Astrocyte of the cerebellum (primary cell): ENCODE measurements at places on chromosomes 5 and 9.

GRCh38 chr9:30932226-30932625 is 1452.2 kb upstream of the ACO1 start:
- DNase-seq = no peak

DNA sequence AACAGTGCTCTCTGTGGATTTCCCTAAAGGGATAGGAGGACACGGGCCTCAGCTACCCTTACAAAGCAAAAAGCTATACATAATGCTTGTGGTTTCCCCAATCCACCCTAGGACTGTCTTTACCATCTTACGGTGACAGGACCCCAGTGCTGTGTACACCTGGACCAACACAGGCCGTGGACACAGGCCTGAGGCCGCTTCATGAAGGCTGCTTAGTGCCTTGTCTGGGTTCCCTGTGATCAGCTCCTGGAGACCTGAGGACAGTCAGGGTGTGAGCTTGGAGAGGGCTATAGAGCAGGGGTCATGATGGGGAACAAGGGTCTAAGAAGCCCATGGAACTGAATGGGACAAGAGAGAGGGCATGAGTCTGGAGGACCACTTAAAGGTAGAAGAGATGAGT is 2.9 kb downstream of the FANCG start:
- no peak for DNase-seq

DNA sequence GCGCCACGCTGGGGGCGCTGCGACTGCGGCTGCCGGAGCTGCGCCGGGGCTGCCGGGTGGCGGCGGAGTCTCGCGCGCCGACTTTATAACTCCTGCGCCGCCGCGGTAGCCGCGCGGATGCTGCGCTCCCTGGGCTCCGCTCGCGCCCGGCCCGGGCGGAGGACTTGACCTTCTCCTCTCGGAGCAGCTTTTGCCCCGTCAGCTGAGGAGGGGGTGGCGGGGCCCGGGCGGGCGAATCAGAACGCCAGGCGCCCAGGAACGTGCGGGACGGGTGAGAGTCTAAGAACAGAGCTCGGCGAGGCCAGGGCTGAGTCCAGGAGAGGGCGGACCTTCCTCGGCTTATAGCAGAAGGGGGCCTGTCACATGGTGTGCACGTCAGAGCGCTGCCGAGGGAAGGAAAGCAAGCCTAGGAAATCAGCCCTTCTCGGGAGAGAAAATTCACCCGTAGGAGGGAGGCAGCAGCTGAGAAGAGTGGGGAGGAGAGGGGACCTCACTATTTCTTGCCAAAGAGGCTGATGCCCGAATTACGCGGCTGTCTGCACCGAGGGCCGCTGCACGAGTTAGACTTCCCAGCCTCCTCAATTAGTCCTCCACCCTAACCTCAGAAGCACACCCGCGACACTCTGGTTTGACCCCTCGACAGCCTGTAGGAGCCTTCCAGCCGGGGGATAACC is at the start of gene FOXD1:
Gene FOXD1 (minus strand): TSS at position 315 of the 674 bp plus-strand sequence. CDS start 415 bp downstream, outside the sequence.
- DNase-seq = peak; percentile 89

DNA sequence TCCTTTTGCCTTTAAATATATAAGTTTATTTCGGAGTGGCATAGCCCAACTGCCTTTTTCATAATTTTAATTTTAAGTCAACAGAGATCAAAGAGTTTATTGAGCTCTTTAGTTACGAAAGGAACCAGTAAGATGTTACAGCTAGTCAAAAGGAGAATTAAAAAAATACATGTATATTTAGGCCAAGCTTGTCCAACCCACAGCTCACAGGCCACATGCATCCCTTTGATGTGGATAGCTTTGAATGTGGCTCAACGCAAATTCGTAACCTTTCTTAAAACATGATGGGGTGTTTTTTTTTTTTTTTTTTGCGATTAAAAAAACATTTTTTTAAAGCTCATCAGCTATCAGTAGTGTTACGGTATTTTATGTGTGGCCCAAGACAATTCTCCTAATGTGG is 50.2 kb upstream of the IL31RA start:
- no peak for DNase-seq

- peak; percentile 13 for DNase-seq
Measured at GRCh38 chr5:109191153-109191558, 218.6 kb downstream of the PJA2 start.

DNA sequence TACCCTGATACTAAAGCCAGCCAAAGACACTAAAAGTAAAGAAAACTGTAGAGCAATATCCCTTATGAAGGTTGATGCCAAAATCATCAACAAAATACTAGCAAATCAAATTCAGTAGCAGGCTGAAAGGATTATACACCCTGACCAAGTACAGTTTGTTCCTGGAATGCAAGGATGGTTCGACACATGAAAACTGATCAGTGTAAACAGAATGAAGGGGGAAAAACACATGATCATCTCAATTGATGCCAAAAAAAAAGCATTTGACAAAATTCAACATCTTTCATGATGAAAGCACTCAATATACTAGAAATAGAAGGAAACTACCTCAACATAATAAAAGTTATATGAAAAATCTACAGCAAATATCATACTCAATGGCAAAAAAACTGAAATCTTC is 43.5 kb upstream of the LRRC14B start:
- no peak for DNase-seq

- no peak for DNase-seq
Measured at GRCh38 chr5:91361790-91362189, 21.3 kb downstream of the ARRDC3 start.

DNA sequence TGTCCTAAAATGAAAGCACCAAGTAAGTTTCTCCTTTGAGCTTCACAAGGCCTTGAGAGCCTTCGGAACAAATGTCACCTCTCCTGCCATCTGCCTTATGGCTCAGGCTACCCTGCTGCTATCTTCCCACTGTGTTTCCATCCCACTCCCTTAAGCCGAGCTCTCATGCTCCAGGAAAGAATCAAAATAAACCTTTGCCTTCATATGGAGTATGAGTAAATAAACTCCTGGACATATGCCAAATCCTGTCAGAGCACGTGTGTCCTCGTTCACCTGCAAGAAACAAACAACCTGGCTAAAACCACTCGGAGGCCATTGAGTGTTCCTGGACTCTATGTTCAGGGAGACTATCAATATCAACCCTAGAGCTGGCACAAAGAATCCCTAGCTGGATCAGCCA is 122.3 kb upstream of the CCDC112 start:
- no peak for DNase-seq

DNA sequence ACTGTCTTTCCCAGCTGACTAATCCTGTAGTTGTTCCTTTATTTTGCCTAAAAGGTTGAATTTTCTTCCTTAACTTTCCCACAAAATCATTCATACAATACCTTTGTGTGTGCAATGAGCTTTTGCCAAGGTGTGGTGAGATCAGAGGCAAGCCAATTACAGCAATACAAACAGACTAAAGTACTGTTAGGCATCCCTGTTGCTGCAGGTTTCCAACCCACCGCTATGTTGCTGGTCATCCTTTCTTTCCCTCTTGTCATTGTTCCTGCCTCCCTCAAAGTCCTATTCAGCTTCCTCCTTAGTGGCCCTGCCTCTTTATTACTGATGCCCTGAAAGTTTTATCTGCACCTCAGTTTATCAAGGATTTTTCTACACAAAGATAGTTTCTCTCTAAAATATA is 22.1 kb downstream of the ITGA2 start:
- no peak for DNase-seq

- no peak for DNase-seq
Measured at GRCh38 chr9:122186301-122186700, 26.6 kb downstream of the MORN5 start.

DNA sequence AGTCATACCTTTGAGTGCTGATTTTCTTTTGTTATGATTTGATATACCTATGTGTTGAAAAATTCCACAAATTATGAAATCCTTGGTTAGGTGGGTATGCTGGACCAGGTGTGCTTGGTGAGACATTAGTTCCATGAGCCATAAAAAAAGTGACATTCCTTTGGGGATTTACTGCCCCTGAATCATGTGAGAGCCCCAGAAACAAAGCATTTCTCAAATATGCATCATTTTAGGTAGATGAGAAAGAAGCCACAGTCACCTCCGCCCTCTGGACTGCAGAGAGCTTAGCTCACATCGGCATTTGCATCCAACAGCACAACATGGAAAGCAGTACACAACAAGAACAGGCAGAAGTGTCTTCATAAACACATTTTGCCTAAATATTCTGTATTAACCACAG is 55.3 kb downstream of the DAP start:
- no peak for DNase-seq

GRCh38 chr9:36136894-36137391 is 410 bp downstream of the GLIPR2 start:
- DNase-seq = no peak

- no peak for DNase-seq
Measured at GRCh38 chr5:172164769-172165212, 23.2 kb downstream of the STK10 start.

DNA sequence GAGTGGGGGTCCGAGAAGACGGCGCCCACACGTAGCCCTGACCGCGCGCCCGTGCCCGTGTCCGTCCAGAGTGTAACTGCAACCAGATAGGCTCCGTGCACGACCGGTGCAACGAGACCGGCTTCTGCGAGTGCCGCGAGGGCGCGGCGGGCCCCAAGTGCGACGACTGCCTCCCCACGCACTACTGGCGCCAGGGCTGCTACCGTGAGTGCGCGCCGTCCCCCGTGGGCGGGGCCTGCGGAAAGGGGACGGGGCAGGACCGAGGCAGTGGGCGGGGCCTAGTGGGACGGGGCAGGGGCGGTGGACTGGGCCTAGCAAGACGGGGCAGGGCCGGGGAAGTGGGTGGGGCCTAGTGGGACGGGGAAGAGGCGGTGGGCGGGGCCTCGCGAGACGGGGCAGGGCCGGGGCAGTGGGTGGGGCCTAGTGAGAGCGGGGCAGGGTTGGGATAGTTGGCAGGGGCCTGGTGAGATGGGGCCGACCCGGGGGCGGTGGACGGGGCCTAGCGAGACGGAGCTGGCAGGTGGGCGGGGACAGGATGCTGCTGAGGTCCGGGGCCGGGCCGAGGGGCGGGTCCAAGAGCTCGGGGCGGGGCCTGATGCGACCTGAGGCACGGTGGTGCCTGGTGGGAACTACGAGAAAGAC is 79.1 kb downstream of the NTNG2 start:
- peak; percentile 15 for DNase-seq

DNA sequence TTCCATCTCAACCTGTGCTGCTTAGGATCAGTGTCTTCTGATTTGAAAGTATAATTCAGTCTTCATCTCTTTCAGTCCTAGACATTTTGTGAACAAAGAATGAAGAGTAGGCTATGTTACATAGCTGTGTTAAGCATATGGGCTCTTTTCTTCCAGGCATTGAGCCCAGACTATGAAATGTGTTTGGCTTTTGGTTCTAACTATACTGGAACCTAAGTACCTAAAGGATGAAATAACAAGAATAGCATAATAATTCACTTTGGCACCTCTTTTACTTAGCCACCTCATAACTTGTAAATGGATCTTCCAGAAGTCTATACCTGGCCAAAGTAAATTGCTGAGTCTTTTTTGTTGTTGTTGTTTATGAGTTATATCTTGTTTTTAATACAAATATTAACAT is 71.4 kb downstream of the SLF1 start:
- no peak for DNase-seq

DNA sequence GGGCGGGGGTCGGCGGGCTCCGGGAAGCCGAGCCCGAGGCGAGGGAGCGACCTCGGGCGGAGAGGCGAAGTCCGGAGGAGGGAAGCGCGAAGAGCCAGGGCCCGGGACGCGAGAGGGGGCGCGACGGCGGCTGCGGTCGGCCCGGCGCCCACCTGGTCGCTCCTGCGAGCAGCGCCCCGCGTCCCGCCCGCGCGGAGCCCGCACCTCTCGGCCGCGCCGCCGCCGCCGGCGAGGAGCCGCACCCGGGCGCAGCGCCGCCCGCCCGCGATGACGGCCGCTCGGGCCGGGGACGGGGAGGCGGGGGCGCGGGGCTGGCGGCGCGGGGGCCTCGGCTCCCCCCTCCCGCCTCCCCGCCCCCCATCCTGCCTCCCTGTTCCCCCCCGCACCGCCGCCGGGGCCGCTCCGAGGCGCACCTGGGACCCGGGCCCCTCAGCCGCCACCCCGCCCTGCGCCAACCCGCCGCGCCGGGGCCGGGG is 2.6 kb downstream of the NR5A1 start:
- DNase-seq = no peak

DNA sequence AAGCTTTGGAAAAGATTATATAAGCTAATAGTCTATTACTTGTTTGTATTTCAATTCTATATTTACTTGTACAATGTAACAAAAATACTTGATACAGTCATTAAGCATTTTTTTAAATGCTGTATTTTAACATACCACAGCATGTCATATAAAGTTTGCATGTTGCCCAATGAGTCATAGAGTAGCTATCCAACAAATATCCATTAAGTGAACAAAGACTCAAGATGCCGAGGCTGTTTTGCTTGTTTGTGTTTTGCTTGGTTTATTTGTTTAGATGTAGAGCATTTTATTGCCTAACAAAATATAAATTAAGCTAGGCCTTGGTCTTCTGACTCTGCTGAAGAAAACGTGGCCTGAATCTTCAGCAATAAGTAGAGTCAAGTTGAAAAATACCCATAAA is 1584.3 kb upstream of the NUDT12 start:
- DNase-seq = no peak

DNA sequence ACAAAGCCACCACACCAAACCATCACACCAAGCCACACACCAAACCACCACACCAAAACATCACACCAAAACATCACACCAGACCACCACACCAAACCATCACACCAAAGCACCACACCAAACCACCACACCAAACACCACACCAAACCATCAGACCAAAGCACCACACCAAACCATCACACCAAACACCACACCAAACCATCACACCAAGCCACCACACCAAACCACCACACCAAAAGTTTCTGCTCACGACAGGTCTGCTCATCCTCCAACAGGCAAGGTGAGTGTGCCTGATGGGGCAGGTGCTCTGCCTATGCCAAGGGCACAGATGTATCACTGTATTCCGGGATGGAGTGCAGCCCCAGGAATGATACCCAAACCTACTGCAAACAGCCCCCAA is 87.9 kb upstream of the FSTL4 start:
- DNase-seq = no peak

GRCh38 chr5:126120939-126121338 is 302.3 kb upstream of the GRAMD2B start:
- DNase-seq = no peak

DNA sequence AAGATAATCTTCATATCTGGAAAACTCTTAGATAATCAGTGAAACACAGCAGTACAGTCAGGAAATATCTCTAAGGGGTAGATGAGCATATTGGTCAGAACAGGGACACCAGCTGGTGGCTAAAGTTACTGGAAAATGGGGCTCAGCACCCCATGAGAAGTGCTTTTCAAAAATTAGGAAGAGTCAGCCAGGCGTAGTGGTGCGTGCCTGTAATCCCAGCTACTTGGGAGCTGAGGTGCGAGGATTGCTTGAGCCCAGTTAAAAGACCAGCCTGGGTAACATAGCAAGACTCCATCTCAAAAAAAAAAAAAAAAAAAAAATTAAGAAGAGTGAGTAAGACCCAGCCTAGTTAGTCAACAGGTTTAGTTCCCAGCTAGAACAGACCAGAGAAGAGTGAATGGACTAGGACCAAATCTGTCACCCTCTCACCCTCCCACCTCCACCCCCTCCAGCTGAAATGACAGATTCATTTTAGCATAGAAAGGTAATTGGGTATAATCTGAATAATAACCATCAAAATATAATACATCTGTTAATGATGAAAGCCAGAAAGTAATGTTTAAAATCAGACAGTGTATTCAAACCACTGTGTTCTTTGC is 120.9 kb downstream of the CDC42SE2 start:
- no peak for DNase-seq

GRCh38 chr5:135445306-135445985 is 1.7 kb downstream of the DCANP1 start:
- DNase-seq = no peak

- no peak for DNase-seq
Measured at GRCh38 chr9:109852556-109852955, 72.6 kb downstream of the PALM2AKAP2 start.

GRCh38 chr5:68287976-68288706 is 72.6 kb downstream of the PIK3R1 start:
- no peak for DNase-seq
